Activated T-cell treated with anti-CD3 and anti-CD28 coated beads, Interleukin-2, amount 50 U/mL, for 24 hours (primary cell): ENCODE measurements at places on chromosomes 16 and 17.
A peak's percentile ranks its signal among the peaks of the same experiment; 100 is the strongest.

DNA sequence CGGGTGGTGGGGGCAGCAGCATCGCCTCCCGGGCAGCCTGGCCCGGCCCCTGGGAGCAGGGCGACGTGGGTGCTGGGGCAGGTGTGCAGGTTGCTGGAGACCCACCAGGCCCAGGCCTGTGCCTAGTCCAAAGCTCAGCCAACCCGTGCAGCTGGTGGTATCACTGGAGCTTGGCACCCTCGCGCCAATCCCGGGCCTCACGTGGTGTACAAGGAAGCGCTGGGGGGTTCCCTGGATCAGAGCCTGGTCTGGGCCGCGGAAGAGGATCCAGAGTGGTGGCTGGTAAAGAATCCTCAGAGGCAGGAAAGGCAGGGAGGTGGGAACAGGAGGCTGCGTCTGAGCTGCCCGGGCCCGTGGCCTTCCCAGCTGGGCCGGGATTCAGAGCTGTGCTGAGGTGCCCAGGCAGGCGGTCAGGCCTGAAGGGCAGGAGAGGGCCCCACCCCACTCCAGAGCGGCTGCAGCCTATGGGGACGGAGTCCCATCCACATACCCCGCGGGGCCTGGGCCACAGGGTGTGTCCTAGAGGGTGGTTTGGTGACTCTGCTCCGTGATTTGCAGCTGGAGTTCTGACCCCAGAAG is 36.2 kb downstream of the ZFPM1 start:
- no peak for DNase-seq

DNA sequence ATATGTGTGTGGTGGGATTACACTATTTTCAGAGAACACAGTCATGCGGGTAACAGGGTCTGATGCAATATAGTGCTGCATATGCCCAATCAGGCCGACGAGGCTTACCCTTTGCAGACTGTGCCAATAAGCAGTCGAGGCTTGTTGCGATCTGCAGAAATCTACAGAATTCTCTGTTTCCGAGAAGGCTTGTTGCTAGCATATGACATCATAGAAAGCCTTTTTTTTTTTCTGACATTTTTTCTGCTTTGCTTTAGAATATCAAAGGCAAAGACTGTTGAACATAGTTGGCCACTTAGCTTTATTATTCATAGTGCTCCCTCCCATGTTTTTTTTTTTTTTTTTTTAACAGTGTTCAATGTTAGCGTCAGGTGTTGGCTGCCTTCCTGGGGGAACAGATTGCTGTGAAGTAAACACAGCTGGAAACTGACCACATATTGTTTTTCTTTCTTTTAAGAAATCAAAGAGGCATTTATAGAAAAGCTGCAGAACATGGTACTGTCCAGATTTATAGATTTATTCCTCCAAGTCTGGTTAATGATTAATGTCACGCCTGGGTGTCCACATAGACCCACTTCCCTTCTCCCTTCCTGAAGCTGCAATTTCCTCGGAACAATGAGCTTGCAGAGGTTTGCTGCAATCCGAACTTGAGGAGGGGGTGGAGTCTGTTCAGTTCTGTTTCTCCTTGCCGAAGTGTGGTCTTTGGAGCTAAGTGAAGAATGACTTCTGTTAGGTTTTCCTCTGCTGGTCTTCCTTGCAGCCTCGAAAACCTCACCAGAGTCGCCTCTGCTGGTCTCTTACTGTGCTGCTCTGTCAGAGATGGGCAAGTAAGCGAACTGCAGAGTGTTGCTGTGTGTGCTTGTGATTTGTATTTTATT is 87.3 kb downstream of the MAP2K6 start:
- DNase-seq, result no peak

DNA sequence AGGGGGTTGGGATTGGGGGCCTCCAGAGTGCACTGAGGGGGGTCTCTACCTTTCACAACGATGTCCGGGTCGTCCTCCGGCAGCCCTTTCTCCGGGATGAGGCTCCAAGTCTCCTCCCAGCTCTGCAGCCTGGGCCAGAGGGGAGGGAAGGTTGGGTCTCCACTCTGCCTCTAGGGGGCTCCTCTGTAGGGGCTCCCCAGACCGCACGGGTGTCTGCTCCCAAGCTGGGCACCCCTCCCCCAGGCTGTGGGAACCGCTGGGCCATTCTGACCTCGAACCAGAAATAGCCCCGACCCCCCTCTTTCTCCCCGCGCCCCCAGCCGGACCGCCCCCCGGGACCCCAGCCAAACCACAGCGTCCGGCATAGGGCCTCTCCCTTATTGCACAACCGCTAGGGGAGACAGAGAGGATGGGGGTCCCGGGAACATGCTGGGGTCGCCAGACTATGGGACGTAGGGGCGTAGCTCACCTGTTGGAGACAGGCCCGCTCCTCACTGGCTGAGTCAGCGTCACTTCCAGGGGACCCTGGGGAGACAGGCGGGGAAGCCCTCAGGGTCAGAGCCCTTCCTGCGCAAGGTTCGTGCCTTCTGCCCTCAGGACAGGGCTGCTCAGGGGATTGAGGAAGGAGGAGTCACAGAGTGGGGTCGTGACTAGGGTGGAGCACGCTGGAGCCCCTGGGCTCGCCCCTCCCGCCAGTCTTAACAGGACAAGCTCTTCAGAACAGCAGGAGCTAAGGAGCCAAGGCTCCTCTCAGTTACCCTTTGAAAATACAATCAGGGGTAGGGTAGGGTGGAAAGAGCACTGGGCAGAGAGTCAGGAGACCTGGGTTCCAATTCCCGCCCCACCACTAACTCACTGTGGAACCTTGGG is 2.7 kb downstream of the PLEKHH3 start:
- DNase-seq, result peak; percentile 52

- no peak for DNase-seq
Measured at GRCh38 chr17:57609878-57610270, 135.2 kb downstream of the CCDC182 start.
